ENCODE measurements at places on chromosomes 6 and 20.

DNA sequence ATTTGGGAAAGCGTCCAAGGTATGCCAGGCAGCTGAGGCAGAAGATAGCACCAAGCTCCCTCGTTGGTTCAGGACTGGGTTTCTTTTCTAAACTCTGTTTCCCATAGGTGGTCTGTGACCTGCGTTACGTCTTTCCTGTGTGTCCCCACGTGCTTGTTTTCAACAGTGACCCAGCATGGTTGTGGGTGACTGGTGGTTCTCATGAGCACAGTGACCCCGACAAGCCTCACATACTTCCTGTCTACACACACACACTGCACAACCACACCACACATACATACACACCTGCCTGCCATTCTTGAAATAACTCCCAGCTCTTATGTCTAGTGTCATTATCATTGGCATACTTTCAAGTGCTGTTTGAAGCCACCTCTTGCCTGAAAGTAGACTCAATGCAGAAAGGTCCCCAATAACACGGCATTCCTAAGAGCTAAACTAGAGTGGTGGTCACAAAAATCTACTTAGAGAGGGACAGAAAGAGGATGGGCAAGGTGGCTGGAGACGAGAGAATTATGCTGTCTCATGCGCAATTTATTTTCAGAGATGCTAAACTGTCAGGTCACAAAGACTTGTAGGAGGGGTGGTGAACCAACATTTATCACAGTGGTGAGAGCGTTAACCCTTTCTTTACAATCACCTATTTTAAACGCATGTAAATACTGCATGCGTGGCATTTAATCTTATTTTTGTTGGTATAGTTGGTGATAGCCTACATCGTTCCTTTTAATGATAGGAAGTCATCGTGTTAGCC, 66.7 kb downstream of the GCNT2 start:
- DNase-seq, result no peak

GRCh38 chr6:64683682-64684081, 1023.3 kb downstream of the EYS start:
- DNase-seq, result no peak

GRCh38 chr20:22348010-22348409, 236.4 kb downstream of the FOXA2 start:
- no peak for DNase-seq

- DNase-seq, result no peak
Measured at GRCh38 chr6:150531957-150532356, 67.7 kb upstream of the PLEKHG1 start.

- DNase-seq, result no peak
Measured at GRCh38 chr6:8079126-8079525, 14.9 kb upstream of the BLOC1S5 start.
